ENCODE measurements at places on chromosomes 1 and 21.

GRCh38 chr1:219220945-219221344 lies 47.3 kb downstream of the LYPLAL1 start:
- no peak for DNase-seq

GRCh38 chr21:45644041-45644906 lies 749 bp downstream of the PCBP3 start:
- DNase-seq: peak; percentile 28

- DNase-seq: no peak
These were observed 83.1 kb downstream of the WLS start for GRCh38 chr1:68149110-68149798.

DNA sequence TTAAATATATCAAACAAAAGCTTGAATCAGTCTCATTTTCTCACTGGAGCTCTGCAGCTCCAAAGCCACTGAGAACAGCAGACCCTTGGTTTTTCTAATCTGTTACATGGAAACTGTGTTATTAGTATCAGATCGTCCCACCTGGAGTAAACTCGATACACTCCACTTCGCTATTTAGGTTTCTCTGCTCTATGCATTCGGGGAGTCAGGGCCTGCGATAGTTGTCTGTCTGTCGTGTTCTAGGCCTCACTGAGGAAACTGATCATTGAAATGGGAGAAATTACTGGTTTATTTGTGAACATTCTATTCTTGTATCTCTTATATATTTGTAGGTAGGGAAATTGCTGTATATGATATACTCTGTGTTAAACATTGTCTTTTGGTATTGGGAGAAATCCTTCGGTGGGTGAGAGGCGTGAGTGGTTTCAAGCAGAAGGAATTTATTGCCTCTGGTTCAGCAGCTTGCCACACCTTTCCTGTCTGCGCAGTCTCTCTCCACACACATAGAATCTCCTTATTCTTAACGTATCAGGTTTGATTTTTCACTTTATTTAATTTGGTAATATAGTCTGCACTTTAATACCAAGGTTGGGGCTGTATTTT lies 8.5 kb downstream of the PRDM2 start:
- DNase-seq: no peak

DNA sequence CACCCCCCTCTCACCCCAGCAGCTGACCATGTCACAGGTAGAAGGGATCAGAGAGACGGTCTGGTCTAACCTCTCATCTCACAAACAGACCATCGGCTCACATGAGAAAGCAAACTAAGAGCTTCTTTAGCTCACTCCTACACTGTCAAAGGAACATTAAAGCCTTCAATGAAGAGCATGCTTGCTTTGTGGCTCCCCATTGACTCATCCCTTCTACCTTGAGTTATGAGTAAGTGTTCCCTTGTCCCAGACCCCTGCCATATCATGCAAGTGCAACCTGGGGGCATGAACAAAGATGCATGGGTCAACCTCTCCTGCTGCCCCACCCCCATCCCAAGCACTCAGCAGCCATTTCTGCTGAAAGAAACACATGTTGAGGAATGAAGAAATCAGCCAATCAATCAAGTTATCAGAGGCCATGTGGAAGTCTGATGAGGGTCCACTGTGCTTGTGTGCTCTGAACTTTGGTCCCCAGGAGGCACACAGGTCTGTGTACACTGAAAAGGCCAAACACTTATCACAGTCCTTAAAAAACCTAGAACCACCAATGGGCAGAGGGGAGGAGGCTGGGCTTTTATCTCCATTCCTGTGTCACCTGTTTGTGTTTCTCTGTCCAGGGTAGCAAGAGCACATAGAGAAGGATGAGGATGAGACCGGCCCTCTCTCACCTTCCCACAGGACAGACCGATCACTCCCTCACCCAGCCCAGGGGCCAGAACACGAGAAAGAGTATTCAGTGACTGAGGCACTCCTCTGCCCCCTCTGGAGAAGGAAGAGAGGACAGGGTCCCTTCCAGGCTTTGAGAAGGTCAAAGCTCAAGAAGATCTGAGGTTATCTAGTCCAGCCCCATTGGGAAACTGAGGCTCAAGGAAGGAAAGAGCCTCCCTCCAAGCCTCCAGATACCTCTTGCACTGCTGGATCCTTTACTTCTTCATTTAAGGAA lies 9.5 kb downstream of the ETNK2 start:
- DNase-seq: no peak

DNA sequence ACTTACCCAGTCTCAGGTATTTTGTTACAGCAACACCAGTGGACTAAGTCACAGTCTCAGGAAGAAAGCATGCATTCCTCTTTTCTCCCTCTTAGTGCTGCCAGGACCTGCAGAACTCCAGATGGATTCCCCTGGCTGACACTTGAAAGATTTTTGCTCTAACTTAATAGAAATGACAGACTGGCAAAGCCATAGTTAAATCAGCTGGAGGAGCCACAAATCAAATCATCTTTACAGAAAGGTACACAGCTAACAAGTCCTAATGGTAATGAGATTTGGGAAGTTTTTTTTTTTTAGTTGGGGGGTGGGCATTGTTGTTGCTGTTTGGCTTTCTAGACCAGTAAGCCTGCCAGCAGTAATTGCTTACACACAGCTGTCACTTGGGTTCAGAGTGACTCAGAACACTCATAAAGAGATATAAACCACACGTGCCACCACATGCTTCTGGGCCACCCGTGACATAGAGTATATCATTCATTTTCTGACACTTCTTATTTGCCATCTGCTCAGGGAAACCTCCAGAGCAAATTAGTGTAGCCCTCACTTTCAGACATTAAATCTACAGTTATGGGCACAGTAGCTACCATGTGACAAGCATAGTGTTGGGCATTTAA lies 72.4 kb downstream of the FH start:
- no peak for DNase-seq

- no peak for DNase-seq
These were observed 53.2 kb downstream of the OPTC start for GRCh38 chr1:203547147-203547546.

DNA sequence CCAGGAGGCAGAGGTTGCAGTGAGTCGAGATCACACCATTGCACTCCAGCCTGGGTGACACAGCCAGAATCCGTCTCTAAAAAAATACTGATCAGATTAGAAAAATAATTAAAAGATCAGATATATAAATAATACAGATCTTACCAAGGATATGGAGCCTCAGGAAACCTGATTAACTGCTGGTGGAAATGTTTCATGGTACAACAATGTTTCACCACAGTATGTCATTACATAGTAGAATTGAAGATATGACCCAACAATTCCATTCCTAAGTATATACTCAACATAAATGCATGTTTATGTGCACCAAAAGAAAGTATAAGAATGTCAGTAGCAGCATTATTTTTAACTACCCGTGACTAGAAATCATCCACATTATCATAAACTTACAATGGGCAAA lies 41.7 kb downstream of the CD53 start:
- DNase-seq: no peak

DNA sequence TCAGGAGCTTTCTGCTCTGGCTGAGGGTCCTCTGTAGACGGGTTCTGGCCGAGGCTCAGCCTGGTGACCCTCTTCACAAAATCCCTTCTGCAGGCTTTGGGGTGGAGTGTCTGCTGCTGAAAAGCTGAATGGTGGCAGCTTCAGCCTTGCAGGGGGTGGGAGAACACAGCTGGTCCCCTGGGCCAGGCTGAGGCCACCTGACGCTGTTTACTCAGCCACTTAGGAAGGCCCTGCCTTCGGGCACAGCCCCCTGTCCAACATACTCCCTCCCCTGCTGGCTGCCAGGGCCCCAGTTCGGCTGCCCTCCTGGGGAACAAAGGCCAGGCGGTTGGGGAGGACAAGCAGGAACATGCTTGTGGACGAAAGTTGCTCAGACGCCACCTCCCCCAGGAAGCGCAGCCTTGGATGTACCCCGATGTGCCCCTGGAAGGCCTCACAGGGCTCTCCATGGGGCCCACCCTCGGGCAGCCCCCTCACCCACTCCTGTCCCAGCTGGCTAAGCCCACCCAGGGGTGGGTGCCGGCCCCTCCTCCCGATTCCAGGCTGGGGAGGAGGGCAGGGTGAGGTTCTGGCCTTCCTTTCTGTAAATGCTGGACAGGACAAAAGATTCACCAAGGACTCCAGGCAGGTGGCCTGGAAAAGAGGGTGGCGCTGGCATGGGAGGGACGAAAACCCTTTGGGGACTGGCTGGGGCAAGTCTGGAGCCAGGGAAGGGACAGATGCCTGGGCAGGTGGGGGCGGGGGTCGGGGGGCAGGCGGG lies at the start of gene ANKRD65:
Gene ANKRD65, minus strand, starts transcription at position 130 of the 760 bp plus-strand sequence. CDS start 271 bp downstream, outside the sequence.
- no peak for DNase-seq

DNA sequence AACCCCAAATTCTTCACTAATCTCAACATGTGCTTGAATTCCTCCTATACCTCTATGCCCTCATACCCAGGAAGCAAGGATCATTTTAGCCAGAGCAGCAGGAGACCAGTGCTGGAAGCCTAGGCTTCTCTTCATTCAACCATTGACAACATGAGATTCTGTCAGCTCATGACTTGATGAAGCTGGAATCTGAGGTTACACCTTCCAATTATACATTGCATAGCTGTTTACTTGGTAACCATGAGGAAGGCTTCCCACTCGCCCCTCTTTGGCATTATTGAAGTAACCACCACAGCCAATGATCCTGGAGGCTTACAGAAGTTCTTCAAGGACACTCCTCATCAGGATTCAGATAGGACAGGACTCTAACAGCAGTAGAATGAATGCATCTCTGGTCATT lies 160.3 kb downstream of the TPR start:
- no peak for DNase-seq

- DNase-seq: no peak
These were observed 133.9 kb upstream of the NFIA start for GRCh38 chr1:60948486-60948885.

DNA sequence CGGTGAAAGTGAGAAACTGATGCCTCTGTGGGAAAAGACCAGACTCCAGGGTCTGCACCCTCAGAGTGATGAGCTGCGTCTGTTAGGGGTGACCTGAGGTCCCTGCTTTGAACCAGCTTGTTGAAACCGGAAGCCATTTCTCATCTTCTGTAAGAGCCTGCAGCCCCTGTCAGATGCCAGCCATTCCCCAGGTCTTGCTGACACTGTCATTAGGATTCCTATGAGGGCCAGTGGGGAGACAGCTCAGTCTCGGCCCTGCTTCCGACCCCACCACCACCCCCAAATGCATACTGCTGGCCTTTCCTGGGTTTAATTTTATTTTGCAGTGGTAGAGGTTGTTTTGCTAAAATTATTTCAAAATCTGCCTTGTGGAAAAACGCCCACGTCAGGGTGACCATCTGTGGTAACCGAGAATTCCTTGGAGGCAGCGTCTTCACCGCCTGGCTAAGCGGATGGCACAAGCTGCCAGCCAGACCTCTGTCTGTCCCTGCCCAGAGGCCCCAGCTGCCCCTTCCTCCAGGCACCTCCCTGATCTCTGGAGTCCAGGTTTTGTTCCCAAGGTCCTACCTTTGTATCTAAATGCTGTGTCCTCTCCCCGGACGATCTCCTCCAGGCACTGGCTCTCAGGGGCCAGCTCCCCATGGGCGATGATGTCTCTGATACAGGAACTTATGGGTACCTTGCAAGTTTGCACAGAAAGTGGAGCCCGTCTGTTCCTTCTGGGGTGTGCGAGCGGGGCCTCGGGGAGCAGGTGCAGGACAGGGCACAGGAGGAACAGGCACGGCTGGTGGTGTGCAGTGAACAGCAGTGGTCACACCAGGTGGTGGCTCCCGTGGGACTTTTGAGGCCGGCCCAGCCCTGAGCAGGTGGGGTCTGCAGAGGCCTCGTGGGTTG lies 49.9 kb downstream of the PRKCZ start:
- no peak for DNase-seq

DNA sequence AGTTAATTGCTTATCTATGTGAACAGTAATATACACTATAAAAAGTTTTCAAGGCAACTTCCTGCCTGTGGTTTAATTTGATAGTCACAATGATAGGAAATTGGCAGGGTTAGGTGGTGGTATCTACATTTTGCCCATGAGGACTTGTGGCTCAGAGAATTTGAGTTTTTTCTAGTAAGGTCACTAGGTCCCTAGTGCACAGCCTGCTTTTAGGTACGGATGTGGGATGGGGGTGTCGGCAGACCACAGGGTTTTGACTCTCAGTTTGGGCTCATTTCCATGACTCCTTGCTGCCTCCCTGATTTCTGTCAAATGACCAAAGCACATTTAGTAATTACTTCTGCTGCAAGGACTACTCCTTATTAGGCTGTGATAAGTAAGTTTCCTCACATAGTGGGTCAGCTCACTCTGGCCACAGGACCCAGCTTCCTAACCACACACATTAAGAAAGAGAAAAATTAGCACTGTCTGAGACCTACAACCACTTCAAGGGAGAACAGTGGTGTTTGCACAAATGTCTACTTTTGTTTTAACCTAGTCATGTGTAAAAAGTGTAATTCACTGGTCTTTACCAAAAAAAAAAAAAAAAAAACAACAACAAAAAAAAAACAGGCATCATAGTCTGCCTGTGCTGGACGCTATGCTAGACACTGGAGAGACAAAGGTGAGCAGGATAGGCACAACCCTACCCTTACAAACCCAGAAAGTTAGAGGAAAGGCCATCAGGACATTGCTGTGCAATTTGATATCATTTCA lies 43.7 kb downstream of the MRPL39 start:
- peak; percentile 60 for DNase-seq

- DNase-seq: peak; percentile 89
These were observed 72.8 kb downstream of the XCL2 start for GRCh38 chr1:168470901-168471431.

- peak; percentile 50 for DNase-seq
These were observed 1.0 kb downstream of the F11R start for GRCh38 chr1:161019751-161020495.

DNA sequence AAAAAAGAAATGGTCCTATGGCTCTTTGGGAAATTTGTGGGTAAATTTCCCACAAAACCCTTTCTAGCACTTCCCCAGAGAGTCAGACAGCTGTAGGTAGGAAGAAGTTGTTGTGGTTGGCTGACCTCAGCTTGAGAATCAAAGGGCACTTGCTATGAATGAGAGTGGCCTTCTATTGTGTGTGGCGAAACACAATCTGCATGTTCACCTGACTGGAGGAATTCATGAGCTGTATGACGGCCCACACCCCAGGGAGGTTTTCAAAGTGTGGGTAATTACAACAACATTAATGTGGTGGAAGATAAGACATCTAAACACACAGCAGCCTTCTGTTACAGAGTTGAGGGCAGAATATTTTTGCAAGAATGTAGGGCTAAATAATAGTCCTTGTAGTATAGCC lies 38.8 kb downstream of the NGF start:
- DNase-seq: no peak

GRCh38 chr1:91752324-91752723 lies 133.6 kb downstream of the TGFBR3 start:
- DNase-seq: no peak

GRCh38 chr21:37437376-37438080 lies 71.0 kb downstream of the DYRK1A start:
- no peak for DNase-seq

GRCh38 chr1:68183895-68184294 lies 48.4 kb downstream of the WLS start:
- peak; percentile 11 for DNase-seq

- DNase-seq: peak; percentile 28
These were observed 1.7 kb downstream of the FAM78B start for GRCh38 chr1:166164995-166165660.

DNA sequence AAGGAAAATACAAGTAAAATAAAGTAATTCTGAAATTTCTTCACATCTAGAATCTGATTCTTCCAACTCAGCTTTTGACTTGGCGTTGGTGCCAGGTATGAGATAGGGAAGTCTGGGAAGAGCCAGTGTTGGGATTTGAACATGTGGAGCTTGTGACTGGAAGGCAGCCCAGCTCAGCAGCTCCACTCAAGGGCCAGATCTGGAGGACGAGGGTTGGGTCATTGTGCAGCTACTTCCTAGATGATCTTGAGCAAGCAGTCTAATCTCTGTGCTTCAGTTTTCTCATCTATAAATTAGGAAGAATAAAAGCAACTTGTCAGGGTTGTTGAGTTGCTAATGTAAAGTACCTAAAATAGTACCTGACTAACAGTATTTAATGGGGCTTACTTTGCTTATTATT lies 5.0 kb downstream of the ADARB1 start:
- DNase-seq: peak; percentile 27

- DNase-seq: no peak
These were observed 26.4 kb downstream of the HSPG2 start for GRCh38 chr1:21910558-21911204.
